HFF-Myc (cell line): ENCODE measurements at places on chromosomes 1 and 21.

DNA sequence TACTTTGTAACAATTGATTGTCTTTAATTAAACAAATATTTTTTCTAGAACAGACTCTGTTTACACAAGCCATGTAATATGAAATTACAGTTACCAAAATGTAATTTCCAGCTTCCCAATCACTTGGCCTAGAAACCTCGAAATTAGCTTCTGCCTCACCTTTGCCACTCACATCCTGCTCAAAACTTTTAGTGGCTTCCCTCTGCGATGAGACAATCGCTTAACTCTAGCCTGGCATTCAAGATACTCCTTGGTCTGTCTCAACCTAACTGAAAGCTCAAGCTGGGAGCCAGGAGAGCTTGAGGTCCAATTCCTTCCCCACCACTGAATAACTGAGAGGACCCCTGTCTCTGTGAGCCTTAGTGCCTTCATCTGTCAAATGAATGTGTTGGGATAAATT, 42.8 kb downstream of the GFI1 start:
- DNase-seq, result no peak

DNA sequence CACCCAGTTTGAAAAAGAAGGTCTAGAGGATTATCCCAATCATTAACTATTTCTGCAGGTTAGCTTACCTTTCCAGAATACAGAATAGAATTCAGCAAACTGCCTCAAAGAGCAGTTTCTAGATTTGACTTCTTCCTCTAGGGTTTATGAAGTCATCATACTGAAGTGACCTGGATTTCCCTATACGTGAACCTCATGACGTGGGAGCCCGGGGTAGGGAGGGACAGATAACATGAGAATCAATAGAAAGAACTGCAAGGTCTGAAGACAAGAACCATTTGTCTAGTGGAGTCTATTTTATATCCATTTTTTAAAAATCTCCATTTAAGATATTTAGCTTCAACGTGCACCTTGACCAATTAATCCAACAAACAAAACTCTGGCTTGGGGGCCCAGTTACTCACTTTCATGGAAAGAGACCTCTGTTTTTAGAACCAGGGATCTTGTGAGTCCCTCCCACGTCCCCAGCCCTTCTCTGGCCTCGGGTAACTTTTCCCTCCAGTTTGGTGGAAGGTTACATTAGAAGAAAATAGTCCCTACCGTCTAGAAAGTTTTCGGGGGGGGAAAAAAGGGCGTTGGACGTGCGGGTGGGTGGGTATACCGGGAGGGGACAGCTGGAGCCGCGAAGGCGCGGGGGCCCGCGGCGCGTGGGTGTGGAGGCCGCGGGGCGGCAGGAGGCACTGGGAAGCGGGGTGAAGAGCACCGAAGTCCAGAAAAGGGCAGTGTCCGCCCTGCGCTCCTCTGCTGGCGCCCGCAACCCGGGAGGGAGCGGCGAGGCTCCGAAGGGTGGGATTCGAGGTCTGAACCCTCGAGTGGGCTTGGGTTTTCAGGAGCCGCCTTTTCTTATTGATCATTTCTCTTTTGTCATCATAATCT, 13.8 kb upstream of the POGZ start:
- DNase-seq, result no peak

- no peak for DNase-seq
Measured at GRCh38 chr1:113275083-113275482, 115.2 kb upstream of the MAGI3 start.

- DNase-seq, result peak; percentile 61
Measured at GRCh38 chr1:212414328-212415106, at the start of gene PACC1. Gene PACC1 (minus strand): TSS chr1:212414886. CDS start chr1:212414757, 129 bp downstream.

- DNase-seq, result no peak
Measured at GRCh38 chr21:21631961-21632360, 633.8 kb downstream of the NCAM2 start.
